ENCODE measurements at places on chromosomes 7 and 10. TPM values are rescaled to one million over a fixed set of nuclear protein-coding genes. Genes with fewer than 3 reads are reported as not detected.

Gene ATG9B
- 0.36 TPM for total RNA-seq

Gene CHST3
- total RNA-seq, result 0.13 TPM

Gene MYO1G
- 224 TPM for total RNA-seq

DNA sequence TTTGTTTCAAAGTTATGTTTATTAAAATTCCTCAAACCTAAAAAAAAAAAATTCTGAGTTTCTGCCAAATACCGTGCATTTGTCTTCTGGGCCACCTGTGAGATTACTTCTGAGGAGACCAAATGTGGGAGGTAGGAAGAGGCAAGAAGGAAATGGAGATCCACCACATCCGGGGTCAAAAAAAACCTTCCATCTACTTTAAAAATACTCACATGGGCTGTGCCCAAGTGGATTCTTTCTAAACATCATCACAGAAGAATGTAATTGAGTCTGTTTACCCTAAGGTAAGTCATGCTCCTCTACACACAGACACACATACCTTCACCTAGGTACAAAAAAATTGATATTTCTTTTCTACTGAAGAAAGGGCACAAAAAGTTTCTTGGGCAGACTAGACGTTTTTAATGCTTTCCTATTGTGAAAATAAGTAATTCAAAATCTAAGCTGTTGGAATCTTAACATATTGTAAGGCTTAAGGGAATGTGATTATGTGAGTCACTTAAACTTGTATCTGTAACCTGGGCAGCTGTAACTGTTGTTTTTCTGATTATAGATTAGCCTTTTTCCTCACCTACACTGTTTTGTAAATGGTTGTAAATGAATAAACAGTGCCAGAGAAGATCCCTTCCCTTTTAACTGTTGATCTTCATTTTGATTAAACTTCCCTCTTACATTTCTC, 19.1 kb upstream of the SPOCK2 start:
- no peak overlapping the region for H3K4me3 ChIP-seq
- H3K4me1 ChIP-seq, result peaks cover 5% of the 10 kb centered on the region
- no peaks in the 10 kb centered on the region for H3K27me3 ChIP-seq
- no peak for DNase-seq
- no peaks in the 10 kb centered on the region for H3K36me3 ChIP-seq

- no peak for DNase-seq
- no peaks in the 10 kb centered on the region for H3K4me1 ChIP-seq
- H3K4me3 ChIP-seq, result no peak overlapping the region
- H3K36me3 ChIP-seq, result no peaks in the 10 kb centered on the region
- H3K27ac ChIP-seq, result no peak overlapping the region
These were observed 464.7 kb upstream of the IGFBP3 start for GRCh38 chr7:46385662-46386309.

- H3K4me3 ChIP-seq, result no peak overlapping the region
- DNase-seq, result no peak
- no peaks in the 10 kb centered on the region for H3K36me3 ChIP-seq
- H3K27me3 ChIP-seq, result peaks cover 5% of the 10 kb centered on the region
- H3K4me1 ChIP-seq, result no peaks in the 10 kb centered on the region
These were observed 72.3 kb upstream of the YAE1 start for GRCh38 chr7:39493934-39494333.

DNA sequence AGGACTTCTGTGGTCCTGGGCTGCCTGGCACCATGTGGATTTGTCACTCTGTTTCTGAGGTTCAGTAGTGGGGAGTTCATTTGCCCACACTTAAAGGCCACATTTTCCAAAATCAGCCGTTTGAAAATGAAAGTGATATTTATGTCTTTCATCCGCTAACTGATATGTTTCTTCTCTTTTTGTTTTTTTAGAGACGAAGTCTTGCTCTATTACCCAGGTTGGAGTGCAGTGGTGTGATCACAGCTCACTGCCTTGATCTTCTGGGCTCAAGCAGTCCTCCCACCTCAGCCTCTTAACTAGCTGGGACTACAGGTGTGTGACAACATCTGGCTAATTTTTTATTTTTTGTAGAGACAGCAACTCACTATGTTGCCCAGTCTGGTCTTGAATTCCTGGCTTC, 58.6 kb downstream of the EBLN1 start:
- no peak for DNase-seq
- no peak overlapping the region for H3K4me3 ChIP-seq
- no peak overlapping the region for H3K27ac ChIP-seq
- no peaks in the 10 kb centered on the region for H3K4me1 ChIP-seq
- H3K27me3 ChIP-seq, result no peaks in the 10 kb centered on the region

- H3K4me1 ChIP-seq, result no peaks in the 10 kb centered on the region
- H3K27me3 ChIP-seq, result no peaks in the 10 kb centered on the region
- H3K36me3 ChIP-seq, result no peaks in the 10 kb centered on the region
- H3K27ac ChIP-seq, result no peak overlapping the region
- peak; percentile 15 for DNase-seq
These were observed 132.1 kb upstream of the CDK6 start for GRCh38 chr7:92968502-92968901.

DNA sequence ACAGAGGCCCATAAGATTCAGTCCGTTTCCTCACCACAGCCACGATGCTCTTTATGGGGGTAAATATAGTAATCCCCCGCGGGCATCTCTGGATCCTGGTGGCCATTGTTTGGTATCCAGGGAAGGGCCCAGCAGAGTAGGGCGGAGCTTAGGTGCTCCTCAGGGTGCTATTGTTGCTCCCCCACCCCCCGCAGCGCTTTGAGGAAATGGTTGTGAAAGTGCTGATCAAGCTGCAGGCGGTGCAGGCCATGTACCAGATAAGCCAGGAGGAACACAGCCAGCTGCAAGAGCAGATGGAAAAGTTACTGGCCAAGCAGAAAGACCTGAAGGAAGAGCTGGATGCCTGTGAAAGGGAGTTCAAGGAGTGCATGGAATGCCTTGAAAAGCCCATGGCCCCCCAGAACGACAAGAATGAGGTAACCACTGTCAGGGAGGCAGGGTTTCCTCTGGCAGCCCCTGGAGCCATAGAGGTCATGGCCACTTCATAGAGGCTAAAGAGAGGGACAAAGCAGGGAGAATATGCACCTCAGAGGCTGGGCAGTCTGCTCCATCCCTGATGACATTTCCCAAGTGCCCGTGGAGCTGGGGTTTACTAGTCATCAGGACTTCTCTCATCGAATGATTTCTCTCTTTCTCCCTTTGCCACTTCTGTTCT, 17.6 kb upstream of the FLNC start:
- H3K27ac ChIP-seq, result no peak overlapping the region
- H3K4me1 ChIP-seq, result no peaks in the 10 kb centered on the region
- peaks cover 2% of the 10 kb centered on the region for H3K27me3 ChIP-seq
- H3K36me3 ChIP-seq, result no peaks in the 10 kb centered on the region
- no peak overlapping the region for H3K4me3 ChIP-seq
- DNase-seq, result no peak

DNA sequence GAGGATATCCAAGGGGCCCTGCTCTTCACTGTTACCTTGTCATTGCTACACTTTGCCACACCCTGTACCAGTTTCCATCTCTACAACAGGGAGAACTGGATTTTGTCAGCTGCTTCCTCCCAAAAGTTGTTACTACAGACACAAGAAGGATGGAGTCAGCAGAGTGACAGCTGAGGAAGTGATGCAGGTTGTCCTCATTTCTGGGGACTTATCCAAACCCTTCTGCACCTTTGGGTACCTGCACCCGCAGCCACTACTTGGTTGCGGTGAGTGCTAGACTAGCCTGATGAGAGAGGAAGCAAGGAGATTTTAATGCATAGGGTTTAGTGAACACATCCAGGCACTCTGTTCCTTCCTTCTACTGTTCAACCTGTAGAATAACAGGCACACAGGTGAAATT, 281.0 kb downstream of the RPS24 start:
- H3K27me3 ChIP-seq, result no peaks in the 10 kb centered on the region
- H3K4me3 ChIP-seq, result no peak overlapping the region
- no peaks in the 10 kb centered on the region for H3K4me1 ChIP-seq
- no peak overlapping the region for H3K27ac ChIP-seq

GRCh38 chr10:126063353-126063791, 167.0 kb downstream of the FANK1 start:
- H3K36me3 ChIP-seq, result no peaks in the 10 kb centered on the region
- no peak overlapping the region for H3K4me3 ChIP-seq
- DNase-seq, result no peak

DNA sequence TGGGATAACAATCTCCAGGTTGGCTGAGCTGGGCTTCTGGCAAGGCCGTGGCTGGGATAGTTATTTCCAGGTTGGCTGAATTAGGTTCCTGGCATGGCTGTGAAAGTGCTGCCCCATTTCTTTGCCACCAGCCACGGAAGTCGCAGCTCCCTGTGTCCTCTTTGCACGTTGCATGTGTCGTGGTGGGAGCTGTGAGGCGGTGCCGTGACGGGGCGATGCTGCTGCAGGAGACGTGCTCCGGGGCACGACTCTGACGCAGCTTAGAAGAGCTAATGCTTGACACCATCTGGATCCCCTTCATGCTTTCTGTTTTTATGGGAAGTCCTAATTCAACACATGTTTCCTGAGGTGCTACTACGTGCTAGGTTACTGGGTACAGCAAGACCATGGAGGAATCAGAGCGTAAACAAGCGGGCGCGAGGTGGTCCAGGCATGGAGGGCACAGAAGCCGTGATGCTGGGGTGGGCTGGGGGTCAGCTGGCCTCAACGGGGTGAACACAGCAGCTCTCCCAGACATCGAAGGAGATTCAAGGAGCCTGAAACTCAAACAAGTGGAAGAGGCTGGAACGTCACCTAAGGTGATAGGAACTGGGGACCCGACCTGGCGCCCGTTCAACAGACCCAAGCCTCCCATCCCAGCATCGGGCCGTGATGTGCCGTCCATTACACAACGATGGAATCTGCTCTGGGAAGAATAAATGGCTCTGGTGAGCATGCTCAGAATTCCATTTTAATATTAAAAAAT, 407.1 kb downstream of the DNAJB6 start:
- no peaks in the 10 kb centered on the region for H3K4me1 ChIP-seq
- H3K27me3 ChIP-seq, result no peaks in the 10 kb centered on the region
- DNase-seq, result no peak
- no peak overlapping the region for H3K27ac ChIP-seq
- no peak overlapping the region for H3K4me3 ChIP-seq

DNA sequence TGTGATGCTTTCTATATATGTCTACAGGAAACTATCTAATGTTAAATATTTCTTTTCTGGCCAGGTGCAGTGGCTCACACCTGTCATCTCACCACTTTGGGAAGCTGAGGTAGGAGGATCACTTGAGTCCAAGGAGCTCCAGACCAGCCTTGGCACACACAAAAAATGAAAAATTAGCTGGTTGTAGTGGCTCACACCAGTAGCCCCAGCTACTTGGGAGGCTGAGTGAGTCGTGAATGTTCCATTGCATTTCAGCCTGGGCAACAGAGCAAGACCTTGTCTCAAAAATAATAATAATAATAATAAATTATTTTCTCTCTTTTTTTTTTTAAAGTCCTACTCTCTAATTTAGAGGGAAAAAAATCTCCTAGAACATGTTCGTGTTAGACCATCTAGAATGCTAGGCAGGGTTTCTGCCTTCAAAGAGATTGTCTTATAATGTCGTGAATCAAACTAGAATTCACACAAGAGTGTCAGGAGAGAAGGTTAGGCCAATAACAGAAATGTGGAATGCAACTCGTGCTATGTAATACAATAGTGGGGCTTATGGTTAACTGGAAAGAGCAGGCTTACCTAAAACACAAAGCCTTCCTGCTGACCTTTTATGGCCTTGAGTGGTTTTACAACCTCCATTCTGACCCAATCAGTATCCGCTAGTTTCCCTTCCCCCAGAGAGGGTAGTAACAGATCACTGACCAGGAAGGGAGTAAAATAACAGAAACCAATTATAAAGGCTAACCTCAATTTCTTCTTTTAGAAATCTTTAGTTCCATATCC, 46.3 kb downstream of the MYOF start:
- no peak for DNase-seq
- H3K27ac ChIP-seq, result no peak overlapping the region
- no peaks in the 10 kb centered on the region for H3K36me3 ChIP-seq
- no peak overlapping the region for H3K4me3 ChIP-seq
- H3K27me3 ChIP-seq, result peaks cover 4% of the 10 kb centered on the region
- no peaks in the 10 kb centered on the region for H3K4me1 ChIP-seq

GRCh38 chr10:75291805-75292204, 56.0 kb upstream of the COMTD1 start:
- no peaks in the 10 kb centered on the region for H3K36me3 ChIP-seq
- DNase-seq, result no peak
- peaks cover 7% of the 10 kb centered on the region for H3K27me3 ChIP-seq
- H3K27ac ChIP-seq, result no peak overlapping the region

GRCh38 chr10:128854963-128855362, 612.1 kb upstream of the MGMT start:
- no peaks in the 10 kb centered on the region for H3K4me1 ChIP-seq
- H3K4me3 ChIP-seq, result no peak overlapping the region
- no peaks in the 10 kb centered on the region for H3K36me3 ChIP-seq
- no peak for DNase-seq

DNA sequence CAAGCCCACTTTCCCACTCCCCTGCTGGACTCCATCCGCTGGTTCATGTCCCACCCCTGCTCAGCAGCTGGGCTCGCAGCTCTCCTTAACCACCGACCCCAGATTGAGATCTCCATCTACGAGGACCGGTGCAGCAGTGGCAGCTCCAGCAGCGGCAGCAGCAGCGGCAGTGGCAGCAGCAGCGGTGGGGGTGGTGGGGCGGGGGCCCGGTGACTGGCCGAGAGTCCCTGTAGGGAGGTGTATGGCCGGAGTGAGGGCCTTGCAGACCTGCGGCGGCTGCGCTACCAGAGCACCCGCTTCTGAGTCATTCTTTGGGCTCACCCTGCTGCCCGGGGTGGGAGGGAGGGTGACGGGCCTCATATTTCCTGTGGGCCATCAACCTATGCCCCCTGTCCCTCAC, 15.8 kb downstream of the GOLGA7B start:
- H3K4me1 ChIP-seq, result peaks cover 3% of the 10 kb centered on the region
- no peaks in the 10 kb centered on the region for H3K36me3 ChIP-seq
- H3K27ac ChIP-seq, result no peak overlapping the region
- DNase-seq, result no peak

- H3K4me3 ChIP-seq, result no peak overlapping the region
- H3K27me3 ChIP-seq, result no peaks in the 10 kb centered on the region
- DNase-seq, result no peak
- H3K36me3 ChIP-seq, result no peaks in the 10 kb centered on the region
- H3K4me1 ChIP-seq, result no peaks in the 10 kb centered on the region
- no peak overlapping the region for H3K27ac ChIP-seq
These were observed 694 bp downstream of the C10orf62 start for GRCh38 chr10:97590082-97590747.

DNA sequence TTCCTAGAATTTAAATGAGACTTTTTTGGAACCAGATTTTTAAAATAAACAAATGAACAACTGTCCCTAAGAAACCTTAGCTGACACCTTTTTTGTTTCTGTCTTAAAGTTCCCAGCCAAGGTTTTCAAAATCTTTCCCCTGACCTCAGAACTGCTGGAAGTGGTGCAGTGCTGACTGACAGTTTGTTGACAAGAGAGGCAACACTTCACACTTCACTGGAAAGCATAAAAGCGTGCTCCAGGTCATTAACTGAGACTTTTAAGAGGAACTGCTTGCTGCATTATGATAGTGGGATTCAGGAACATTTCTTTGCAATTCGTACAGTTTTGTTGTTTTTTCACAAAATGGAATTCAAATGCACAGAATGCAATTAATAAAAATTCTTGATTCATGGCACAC, 36.2 kb downstream of the SYPL1 start:
- no peaks in the 10 kb centered on the region for H3K27me3 ChIP-seq
- no peak overlapping the region for H3K27ac ChIP-seq
- DNase-seq, result no peak
- peaks cover 44% of the 10 kb centered on the region for H3K4me1 ChIP-seq
- H3K36me3 ChIP-seq, result no peaks in the 10 kb centered on the region

GRCh38 chr7:92809760-92810573, 26.4 kb downstream of the CDK6 start:
- peak overlapping the region; percentile 87 for H3K27ac ChIP-seq
- no peak overlapping the region for H3K4me3 ChIP-seq
- no peaks in the 10 kb centered on the region for H3K36me3 ChIP-seq
- peaks cover 46% of the 10 kb centered on the region for H3K4me1 ChIP-seq
